ENCODE measurements at places on chromosomes 13 and 19.

DNA sequence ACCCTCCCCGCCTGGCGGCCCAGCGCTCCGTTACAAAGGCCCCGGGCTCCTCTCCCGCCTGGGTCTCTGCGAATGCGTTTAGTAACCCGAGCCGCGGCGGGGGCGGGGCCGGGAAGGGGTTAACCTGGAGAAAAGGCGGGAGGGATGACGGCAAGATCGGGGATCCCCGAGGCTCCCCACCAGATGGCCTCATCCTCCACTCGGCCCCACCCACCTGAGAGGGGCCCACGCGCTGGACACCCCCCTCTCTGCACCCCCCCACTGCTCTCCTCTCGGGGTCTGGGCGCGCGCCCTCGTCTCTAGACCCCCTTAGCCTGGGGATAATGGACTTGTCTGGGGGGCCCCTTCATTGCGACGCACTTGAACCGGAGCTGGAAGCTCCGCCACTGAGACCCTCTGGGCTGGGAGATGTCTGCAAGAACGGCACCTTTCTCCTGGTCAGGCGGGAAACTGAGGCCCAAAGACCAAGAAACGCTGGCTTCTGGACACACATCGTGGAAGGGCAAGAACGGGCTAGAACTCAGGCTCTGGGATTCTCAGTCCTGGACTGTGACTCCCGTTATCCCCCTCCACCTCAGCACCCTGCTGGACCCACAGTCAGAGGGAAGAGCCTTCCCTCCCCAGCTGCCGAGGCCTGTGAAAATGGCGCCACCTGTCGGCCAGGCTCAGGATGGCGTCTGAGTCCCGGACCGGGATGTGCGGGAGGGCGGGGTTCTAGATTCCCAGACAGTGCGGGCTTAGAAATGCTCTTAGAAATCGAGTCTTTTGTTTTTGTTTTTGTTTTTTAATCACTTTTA, 2.9 kb upstream of the LTBP4 start:
- DNase-seq = peak; percentile 94

- DNase-seq = no peak
These were observed 151.3 kb downstream of the LMO7 start for GRCh38 chr13:75787249-75787928.

GRCh38 chr13:95258619-95259194, 42.5 kb downstream of the ABCC4 start:
- DNase-seq = no peak

DNA sequence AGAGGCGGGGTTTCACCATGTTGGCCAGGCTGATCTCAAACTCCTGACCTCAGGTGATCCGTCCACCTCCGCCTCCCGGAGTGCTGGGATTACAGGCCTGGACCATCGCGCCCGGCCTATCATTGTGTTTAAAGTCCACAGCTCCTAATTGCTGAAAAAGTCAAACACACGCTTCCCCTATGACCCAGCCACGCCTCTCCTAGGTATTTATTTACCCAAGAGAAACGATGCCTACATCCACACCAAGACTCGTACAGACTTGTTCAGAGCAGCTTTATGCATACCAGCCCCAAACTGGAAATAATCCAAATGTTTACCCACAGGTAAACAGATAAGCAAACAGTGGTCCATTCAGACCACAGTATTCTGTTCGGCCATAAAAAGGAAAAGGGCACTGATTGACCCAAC, 15.1 kb downstream of the ZNRF4 start:
- no peak for DNase-seq

DNA sequence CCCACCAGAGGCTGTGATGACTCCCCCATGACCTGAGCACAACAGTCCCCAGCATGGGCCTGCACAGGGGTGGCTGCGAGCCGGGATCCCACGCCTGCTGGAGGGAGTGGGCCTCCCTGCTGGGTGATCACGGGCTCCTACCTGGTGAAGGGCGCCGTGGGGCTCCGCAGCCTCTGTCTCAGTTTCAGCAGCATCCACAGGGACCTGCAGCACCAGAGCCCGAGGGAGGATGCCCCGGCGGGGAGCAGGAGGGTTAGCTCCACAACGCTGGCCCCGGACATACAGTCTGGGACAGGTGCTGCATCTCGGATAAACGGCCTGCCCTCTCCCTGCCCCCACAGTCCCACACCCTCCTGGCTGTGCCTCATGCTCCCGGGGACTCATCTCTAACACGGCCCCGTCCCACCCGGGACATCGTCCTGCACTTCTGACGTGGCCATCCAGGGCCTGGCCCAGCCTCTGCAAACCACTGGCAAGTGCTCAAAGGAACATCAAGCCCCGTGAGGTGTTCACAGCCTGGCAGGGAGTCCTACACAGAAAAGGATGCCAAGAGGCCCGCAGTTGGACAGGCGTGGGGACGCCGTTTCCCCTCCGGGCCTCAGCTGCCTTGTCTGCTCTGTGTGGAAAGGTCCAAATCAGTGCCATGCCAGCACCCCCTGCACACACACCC, 10.5 kb downstream of the PEX11G start:
- no peak for DNase-seq

DNA sequence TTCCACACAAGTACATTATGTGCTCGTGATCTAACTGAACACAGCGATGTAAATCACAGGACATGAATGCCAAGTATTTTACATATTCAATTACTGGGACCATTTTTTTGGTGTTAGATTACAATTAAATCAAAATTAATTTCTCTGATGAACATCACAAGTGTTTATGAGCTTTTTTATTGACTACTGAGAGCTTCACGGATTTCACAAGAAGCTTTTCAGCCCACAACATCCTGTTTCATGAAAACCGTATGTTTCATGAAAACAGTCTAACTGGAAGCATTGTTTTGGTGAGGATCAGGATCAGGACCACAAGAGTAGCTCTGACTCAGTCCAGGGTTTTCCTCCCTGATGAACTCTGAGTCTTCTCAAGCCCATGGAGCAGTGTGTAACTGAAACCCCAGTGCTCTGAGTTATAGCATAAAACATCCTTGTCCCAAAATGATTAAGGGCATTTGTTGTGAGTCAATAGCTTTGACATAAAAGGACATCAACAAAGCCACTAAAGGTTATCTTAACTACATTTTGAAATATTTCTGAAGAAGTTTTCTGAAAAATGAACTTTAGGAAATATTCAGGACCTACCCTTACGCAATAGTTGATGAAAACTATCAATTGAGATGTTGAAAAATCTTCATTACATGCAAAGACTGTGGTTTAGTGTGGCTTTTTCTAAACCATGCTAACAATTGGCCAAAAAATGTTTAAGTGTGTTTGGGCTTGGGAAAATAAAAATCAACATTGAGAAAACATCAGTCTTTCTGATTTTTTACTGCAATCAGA, 49.3 kb downstream of the UFM1 start:
- DNase-seq = no peak

DNA sequence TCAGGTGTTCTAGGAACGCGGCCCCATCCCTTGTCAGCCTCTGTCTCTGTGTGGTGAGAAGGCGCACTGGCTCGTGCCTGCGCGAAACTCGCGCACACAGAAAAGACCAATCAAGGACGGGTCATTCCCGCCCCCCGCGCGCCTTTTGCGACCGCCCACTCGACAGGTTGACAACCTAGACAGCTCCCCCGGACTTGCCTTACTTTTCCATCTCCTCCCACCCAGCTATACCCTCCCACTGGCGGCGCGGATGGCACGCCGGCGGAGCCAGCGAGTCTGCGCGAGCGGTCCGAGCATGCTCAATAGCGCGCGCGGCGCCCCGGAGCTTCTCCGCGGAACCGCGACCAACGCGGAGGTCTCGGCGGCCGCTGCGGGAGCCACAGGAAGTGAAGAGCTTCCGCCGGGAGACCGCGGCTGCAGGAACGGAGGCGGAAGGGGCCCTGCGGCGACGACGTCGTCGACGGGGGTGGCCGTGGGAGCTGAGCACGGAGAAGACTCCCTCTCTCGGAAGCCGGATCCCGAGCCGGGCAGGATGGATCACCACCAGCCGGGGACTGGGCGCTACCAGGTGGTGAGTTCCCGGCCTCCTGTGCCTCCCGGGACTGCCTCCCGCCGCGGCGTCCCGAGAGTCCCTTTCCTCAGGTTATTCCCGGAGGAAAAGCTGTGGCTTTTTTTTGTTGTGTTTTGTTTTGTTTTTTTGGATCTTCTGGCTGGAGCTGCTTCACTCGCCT, at the start of gene NDFIP2:
Gene NDFIP2, plus strand, starts transcription at position 202 of the 731 bp plus-strand sequence. Its CDS starts 49 bp downstream, at position 251.
- peak; percentile 90 for DNase-seq

- peak; percentile 13 for DNase-seq
These were observed 213.1 kb upstream of the TMTC4 start for GRCh38 chr13:100887729-100888151.

DNA sequence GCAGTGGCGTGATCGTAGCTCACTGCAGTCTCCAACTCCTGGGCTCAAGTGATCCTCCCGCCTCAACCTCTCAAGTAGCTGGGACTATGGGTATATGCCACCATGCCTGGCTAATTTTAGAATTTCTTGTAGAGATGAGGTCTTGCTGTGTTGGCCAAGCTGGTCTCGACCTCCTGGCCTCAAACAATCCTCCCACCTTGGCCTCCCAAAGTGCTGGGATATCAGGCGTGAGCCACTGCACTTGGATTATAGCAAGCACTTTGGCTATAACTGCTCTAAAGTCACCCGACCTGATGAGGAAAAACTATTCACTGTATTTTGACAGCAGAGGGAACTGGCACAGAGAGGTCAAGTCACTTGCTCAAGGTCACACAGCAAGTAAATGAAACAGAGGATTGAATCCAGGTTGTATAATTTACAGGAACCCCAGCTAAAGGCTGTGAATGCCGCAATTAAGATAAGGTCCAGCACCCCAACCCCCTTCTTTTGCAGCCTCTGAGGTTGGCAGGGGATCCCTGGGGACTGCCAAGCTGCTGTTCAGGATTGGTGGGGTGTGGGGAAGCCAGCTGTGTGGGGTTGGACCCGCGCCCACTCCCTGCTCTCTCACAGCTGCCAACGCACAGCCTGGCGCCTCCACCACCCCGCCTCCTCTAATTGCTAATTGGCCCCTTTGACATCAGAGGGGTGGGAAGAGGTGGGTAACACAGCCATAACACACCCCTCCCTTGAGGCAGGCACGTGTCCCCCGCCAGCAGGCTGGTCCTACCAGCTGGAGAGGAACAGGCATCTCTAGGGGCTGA, 6.0 kb downstream of the TMIGD2 start:
- no peak for DNase-seq

- DNase-seq = peak; percentile 98
These were observed at the start of gene NDUFA11 for GRCh38 chr19:5903624-5904351. Gene NDUFA11 (minus strand): TSS chr19:5903790. CDS start chr19:5903708, 82 bp downstream.

DNA sequence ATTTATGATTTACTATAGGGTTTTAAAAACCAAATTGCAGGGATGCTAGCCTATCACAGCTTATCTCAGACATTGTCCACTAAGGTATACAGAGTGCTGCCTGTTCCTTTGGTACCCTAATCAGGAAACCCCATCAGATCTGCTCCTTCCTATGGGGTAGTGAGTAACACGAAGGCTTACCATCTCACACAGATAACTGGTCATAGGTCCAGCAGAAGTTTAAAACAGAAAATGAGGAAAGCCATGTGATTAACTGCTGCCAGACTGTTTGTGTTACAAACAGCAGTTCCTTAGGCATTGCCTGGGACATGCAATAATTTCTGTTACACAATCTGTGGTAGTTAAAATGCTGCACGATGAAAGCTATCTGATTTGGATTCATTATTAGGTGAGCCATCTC, 53.5 kb upstream of the ALOX5AP start:
- no peak for DNase-seq

DNA sequence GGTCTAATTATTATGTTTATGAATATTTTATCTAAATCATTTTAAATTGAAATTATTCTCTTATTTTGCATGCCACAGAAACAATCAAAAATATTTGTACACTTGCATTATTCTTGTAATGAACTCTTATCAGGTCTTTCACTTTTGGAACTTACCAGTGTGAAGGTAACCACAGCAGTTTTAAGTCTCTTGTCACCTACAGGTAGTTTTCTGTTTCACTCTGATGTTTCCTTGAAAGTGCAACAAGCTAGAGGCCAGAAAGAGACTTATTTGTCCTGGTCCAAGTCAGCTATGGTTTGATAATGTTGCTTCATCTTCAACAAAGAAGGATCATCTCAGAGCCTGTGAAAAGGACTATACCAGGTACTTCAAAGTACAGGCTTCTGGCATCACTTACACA, 133.4 kb upstream of the NBEA start:
- no peak for DNase-seq

GRCh38 chr19:3618144-3618810, 8.3 kb downstream of the CACTIN start:
- DNase-seq = peak; percentile 38

DNA sequence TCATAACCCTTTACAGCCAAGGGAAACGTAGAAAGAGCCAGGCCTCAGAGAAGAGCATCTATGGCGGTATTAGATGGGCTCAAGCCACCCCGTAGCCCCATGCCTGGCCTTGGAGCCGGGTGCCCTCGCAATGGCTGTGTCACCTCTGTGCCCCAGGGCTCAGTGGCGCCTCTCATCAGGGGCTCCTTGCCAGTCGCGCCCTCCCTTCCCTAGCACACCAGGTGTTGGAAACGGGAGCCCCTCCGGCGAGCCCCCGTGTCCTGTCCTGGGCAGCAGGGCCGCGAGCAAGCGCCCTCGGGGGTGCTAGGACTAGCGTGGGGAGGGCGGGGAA, 453 bp downstream of the ZNF256 start:
- DNase-seq = no peak

DNA sequence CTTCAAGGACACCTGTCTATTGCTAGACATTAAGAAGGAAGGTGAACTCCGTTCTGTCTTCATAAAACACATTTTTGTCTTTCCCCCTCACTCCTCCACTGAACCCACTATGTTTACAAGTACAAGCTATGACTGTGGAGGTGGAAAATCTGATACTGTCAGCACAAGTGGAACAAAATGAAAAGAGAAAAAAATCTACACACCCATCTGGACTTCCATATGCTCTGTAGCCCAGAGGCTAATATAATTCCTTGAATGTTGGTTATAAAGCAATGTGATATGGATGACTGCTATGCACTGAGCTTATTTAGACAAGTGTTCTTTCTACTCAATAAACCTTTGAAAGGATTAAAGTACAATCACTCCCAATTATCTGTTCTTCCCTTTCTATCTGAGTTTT, 713.5 kb downstream of the DIAPH3 start:
- no peak for DNase-seq

- no peak for DNase-seq
These were observed 4.9 kb downstream of the SLAIN1 start for GRCh38 chr13:77702366-77702765.

- no peak for DNase-seq
These were observed 689.0 kb downstream of the DIAPH3 start for GRCh38 chr13:59474696-59475095.

All from DMS53 (cell line).